Activated CD4-positive, alpha-beta T cell treated with anti-CD3 and anti-CD28 coated beads, Interleukin-2, Interleukin-4, amounts not matched to agents 100 ng/mL and 50 ng/mL, durations not matched to agents 16 hours and 8 hours (primary cell): ENCODE measurements at places on chromosomes 5 and 9.

- DNase-seq, result no peak
These were observed 1067.7 kb upstream of the COX7C start for GRCh38 chr5:85549836-85550599.

GRCh38 chr5:75961818-75962217, 121.4 kb upstream of the SV2C start:
- no peak for DNase-seq

GRCh38 chr5:16131878-16132277, 47.7 kb downstream of the MARCHF11 start:
- no peak for DNase-seq

DNA sequence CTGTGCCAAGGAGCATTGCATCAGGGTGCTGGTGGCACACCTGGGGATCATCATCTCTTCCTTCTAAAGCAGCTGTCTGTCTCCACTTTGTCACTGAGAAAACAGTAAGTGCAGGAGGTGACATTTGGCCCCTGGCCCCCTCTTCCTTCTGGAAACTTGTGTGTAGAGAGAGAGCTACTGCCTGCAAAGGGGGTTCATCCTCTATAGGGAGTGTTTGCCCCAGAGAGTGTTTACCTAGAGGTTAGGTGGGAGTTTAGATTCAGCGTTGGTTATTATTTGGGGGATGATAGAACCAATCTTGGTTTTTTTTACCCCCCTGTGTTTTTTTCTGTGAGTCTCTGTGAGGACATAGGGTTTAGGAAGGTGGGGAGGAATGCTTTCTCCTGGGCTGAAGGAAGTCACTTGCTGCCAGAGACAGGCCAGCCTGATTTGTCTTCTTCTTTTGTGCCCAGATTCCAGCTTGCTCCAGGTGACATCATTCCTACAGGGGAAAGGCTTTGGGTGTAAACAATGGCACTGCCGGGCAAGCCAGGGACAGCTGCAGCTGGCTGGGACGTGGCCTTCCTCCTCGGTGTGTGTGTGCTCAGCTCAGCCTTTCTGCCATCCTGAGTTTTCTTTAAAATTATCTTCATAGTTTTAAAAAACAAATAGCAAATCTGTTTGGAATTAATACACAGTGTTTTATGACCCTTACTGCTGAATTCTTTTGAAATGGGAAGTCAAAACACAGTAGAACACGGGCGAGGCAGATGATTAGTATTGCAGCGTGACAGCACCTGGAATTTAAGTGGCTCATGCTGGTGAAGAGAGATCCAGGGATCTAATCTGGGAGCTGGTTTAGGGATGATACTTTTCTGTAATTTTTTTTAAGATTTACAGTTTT, 24.5 kb downstream of the PRRC2B start:
- no peak for DNase-seq

DNA sequence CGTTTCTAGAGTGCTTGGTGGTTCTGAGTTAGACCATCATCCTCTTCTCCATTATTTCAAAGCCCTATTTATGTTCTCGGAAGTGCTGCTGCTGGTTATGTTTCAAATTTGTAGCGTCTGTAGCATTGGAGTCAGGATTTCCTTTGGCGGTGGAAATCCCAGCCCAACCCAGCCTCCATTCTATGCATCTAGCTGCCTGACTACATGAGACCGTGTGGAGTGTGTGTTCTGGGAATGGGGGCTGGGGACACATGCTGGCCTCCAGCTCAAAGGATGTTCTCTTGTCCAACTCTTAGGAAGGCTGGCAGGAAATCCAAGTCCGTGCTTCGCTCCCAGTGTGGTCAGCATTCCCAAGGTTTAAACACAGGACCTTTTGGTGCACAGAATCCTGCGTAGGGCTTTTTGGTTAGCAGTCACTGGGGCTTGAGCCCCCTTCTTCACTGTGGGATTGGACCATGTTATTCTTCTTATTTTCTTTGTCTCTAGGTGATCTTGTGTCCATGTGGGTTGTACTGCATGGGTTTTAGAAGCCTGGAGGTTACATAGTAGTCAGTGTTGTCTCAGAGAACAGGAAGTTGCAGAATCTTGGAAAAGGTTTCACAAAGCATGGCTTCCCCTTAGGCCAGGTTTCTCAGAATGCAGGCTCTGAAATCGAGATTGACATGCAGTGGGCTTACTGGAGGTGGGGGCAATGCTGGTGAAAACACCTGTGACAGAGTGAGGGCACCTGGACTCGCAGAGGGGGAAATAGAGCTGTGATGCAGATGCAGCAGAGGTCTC, 132.2 kb downstream of the ARHGAP26 start:
- DNase-seq, result no peak

GRCh38 chr9:132828201-132828770, 49.8 kb downstream of the AK8 start:
- DNase-seq, result no peak

- DNase-seq, result no peak
These were observed 178.2 kb upstream of the S1PR3 start for GRCh38 chr9:88812938-88813637.

- DNase-seq, result no peak
These were observed 43.9 kb downstream of the BOD1 start for GRCh38 chr5:173572431-173573125.

DNA sequence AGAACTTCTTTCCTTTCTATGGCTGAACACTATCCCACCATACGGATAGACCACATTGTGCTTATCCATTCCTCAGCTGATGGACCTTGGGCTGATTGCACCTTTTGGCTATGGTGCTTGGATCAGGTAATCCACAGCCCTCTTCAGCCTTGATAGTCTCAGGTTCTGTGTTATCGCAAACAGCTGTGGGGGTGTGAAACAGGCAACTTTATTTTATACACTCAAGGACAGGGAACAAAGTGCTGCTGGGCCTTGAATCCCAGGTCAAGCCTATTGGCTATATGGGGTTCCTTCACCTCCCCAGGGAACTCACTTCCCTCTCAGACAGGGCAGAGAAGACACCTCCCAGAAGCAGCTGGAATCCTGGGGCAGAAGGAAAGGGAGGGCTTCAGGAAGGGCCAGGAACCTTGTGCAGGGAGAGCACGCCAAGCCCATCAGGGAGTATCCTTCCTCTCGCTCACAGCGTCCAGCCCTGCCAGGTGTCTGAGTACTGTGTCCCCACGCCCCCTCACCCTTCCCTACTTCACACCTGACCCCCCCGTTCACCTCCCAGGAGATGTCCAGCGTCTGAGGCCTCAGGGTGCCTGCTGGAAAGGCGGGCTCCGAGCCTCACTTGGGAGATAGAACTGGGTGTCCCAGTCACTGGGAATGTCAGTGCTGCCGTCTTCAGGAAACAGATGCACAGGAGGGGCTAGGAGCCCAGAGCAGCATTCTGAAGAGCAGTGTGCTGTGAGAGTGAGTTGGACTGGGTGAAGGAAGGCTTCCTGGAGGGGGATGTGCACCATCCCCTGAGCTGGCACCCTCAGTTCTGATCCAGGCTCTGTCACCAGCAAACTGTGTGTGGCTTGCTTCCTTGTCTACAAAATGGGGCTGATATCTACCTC, 32.8 kb downstream of the AFAP1L1 start:
- DNase-seq, result no peak

DNA sequence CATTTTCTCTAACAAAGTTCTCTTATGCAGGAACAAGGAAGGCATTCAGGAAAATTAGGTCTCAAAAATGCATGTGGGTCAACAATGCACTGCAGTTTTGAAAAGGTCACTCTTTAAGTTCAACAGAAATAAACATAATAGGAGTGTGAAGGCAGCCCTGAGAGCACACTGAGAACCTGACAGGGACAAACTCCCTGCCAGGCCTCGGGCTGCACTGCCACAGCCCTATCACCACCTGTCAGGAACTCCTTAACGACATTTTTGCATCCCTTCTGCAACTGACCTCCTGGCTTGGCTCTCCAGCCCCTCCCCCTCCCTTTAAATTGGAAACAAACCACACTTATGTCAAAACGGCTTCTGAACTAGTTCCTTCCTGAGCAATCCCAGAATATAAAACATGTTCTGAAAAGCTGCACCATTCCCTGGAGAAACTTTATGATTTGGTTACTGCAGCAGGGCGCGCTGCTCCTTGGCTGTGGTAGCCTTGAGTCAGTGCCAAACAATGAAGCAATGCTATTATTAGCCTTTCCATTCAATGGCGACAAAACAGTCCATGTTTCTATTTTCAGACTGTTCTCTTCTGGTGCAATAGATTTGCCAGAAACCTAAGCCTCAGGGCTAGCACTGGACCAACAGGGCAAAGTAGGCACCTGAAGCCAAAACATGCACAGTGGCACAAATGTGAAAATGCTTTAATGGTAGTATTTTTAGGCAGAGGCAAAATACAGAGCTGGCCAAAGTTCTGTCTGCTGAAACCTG, 160.1 kb upstream of the ZNF608 start:
- no peak for DNase-seq

- no peak for DNase-seq
These were observed 30.7 kb upstream of the CCNB1 start for GRCh38 chr5:69136293-69136692.

GRCh38 chr9:81619353-81620001, 69.9 kb downstream of the TLE1 start:
- no peak for DNase-seq

- DNase-seq, result peak; percentile 34
These were observed 3.0 kb upstream of the UBE2R2 start for GRCh38 chr9:33813712-33814641.

- DNase-seq, result no peak
These were observed 692.4 kb upstream of the CDH6 start for GRCh38 chr5:30501065-30501464.

DNA sequence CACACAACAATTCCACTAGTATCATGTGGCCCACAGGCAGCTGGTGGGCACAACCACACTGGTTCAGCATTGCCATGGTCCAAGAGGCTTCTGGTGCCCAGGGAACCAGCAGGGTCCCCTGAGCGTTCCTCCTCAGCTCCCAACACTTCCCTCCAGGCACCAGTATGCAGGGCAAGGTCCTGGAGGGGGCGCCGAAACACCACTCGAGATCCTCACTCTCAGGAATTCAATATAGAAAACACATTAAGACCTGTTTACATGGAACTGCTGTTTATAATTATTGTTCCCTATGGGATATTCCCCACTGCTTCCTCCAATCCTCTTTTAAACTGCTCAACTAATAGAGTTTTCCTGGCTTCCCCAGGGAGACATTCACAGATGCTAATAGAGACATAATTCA, 91.9 kb upstream of the GABRP start:
- DNase-seq, result no peak

DNA sequence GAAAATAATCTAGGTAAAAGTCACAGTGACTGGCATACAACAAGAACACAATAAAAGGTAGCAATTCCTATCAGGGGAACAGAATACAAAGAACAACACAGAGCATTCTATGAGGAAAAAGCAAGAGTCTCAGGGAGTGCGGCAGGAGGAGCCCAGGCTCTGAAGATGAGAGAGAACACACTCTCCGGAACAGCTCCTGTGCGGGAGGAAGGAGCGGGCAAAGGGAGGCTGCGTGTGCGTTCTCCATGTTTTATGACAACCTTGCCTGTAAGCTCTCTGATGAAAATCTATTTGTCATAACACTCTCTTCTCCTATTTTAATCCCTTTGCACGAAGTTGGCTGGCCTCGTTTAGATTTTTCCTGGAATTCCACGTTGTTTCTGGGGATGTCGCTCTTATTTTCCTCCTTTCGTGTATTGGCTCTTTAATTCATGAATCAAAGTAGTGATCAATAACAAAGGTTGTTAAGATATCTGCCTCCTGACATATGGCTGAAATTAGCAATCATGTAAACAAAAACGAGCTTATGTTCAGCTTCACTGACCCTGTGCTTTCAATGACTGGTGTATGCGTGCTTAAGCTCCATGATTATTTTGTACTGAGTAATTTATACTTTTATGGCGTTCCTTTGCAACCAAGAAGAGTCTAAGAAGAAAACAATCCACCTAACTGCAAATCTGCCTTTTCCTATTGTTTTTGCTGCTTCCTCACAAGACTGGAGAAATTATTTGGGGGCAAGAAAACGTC, 109.5 kb downstream of the MYO10 start:
- no peak for DNase-seq

DNA sequence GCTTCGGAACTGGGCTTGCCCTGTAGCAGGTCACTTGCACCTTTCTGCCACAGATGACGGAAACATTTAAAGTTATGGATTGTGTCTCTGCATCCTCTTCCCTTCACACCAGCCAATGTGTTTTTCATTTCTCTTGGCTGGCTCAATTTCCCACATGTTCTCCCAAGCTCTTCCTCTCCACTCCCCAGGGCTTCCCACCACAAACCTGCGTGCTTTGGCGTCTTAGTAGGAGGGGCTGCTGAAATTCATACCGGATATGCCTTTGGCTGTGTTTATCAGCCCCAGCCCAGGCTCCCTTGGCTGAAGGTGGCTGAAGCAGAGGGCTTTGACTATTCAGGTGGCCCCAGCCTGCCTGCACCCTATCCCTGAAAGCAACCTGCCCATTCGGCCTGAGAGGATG, 32.1 kb downstream of the ADRB2 start:
- DNase-seq, result no peak
